ENCODE measurements at places on chromosomes 12 and 14.

- DNase-seq = no peak
Measured at GRCh38 chr12:124152731-124153130, 142.2 kb upstream of the RFLNA start.

DNA sequence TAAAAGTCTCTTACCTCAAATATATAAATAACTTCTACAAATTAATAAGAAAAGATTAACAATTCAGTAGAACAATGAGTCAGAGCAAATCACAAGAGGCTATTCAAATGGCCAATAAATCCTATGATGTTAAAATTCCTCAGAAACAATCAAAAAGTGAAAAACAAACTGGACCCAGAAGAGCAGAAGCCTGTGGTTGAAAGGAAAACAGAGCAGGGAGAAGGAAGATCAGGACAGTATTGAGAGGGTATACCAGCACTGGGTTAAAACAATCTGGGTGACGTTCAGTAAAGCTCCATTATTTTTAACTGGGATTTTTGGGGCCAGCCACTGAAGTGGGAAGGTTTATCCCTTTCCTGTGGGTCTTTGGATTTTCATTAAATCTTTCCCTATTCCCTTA is 39.7 kb upstream of the PCED1B start:
- DNase-seq = no peak

DNA sequence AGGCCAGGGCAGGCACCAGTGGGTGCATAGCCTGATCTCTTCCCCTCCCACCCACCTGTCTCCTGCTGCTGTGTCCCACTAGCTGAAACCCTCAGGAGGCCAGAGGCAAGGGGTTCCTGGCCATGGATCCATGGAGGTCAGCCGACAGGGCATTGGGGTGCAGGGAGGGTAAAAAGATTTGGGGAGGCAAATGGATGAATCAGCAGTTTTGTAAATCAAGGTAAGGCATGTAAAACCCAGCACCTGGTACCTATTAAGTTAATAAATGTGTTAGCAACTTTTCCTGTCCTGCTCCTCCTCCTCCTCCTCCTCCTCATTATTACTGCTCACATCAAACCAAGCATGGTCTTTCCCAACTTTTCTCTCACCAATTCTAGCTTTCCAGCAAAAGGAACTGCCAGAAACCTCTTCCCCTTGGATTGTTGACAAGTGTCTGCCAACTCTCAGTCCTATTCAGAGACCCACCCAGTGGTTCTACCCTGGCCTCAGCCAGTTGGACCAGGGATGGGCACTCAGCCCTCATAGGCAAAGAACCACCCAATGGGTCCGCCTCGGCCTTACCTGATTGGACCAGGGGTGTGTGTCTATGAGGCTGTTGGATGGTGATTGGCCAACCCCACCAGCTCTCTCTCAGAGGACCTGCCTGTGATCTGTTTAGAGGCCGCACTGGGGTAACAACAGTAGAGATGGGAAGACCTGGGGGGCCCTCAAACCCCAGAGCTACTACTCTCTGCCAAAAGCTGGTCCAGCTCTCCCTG is 155.7 kb upstream of the GSC start:
- no peak for DNase-seq

DNA sequence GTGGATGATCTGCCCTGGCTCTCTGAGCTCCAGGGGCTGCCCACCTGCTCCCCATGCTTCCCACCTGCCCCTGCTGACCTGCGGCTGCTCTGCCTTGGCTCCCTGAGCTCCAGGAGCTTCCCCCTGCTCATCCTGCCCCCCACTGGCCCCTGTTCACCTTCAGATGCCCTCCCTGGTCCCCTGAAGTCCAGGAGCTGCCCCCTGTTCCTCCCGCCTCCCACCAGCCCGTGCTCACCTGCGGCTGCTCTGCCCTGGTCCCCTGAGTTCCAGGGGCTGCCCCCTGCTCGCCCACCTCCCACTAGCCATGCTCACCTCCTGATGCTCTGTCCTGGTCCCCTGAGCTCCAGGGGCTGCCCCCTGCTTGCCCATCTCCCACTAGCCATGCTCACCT is 219.7 kb downstream of the TMEM121 start:
- DNase-seq = no peak

- no peak for DNase-seq
Measured at GRCh38 chr12:128004383-128004938, 262.5 kb upstream of the TMEM132C start.

DNA sequence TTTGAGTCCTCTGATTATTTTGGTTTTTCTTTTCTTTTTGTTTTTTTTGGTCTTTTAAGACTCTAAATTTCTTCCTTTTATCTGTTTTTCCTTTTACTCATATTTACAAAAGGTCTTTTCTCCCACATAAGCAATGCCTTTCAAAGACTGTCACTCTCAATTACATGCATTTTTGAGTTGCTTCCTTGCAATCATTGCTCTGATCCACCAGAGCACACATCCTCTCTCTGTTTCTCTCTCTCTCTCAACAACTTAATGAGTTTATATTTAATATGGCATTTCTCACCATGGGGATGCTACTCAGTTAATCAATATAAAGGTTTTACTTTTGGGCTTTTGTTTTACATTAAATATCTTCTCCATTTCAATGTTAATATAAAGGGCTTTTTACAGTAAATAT is 62.7 kb upstream of the OR10AD1 start:
- no peak for DNase-seq

DNA sequence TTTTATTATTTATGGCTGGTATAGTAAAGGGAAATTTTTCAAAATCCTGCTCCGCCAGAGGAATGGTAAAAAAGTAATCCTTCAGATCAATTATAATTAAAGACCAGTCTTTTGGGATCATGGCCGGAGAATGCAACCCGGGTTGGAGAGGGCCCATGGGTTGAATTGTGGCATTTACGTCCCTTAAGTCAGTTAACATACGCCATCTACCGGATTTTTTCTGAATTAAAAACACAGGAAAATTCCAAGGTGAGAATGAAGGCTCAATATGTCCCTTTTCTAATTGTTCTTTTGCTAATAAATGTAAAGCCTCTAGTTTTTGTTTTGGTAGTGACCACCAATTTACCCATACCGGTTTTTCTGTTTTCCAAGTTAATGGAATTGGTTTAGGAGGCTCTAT is 602.8 kb downstream of the ALG10 start:
- DNase-seq = no peak

DNA sequence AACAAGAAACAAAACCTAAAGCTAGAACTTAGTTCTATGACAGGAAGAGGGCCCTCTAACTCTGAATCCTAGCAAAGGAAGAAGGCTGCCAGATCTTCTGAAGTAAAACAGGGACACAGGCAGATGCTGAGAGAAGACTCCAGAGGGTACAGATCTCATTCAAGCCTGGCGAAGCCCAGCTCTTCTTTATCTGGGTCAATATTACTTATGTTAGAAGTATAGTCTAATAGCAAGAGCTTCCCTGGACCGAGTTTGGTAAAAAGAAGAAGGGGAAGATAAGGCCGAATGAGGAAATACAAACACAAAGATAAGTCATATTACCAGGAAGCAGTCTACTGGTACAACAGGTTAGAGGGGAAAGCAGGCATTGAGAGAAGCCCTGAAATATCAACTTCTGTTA is 79.9 kb upstream of the CCDC91 start:
- DNase-seq = no peak

DNA sequence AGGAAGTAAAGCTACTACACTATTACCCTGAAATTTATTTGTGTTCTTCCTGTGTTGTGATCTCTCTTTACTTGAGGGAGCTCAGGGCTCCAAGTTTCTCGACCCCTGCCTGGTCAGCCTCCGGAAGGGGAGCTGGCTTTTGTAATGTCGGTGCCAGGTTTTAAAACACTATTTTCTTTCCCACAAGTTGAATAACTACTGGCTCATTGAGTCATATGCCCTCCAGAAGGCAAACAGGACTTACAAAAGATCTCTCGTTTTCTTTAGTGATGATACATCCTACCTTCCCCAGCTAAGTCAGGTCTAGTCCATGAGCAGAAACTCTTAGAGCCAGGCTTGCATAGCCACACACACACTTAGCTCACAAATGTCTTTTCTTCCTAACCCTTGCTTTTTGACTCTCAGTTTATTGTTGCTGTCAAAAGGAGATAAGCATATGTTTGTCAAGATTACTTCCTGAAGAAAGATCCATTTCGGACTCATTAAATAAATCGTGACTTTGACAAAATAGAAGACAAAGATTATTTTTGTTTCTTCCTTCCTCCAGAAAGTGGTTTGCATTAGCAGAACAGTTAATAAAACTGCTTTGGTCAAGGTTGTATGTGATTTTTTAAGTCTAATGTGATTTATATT is 209.8 kb upstream of the FLRT2 start:
- no peak for DNase-seq

GRCh38 chr14:64675312-64675711 is 28.9 kb upstream of the PLEKHG3 start:
- no peak for DNase-seq

DNA sequence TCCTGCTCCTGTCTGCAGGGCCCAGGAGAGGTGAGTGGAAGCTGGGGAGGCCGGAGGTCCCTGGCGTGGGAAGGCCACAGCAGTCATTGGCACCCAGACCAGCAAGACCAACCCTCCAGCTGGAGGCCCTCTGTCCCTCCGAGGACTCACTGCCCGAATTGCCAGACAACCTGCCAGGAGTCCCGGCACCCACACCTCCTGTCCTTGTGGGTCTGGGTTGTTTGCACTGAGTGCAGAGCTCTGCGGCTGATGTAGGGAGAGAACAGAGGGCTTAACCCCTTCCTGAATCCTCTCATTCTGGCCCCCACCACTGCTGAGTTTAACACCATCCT is 204.9 kb downstream of the KIF26A start:
- DNase-seq = no peak

DNA sequence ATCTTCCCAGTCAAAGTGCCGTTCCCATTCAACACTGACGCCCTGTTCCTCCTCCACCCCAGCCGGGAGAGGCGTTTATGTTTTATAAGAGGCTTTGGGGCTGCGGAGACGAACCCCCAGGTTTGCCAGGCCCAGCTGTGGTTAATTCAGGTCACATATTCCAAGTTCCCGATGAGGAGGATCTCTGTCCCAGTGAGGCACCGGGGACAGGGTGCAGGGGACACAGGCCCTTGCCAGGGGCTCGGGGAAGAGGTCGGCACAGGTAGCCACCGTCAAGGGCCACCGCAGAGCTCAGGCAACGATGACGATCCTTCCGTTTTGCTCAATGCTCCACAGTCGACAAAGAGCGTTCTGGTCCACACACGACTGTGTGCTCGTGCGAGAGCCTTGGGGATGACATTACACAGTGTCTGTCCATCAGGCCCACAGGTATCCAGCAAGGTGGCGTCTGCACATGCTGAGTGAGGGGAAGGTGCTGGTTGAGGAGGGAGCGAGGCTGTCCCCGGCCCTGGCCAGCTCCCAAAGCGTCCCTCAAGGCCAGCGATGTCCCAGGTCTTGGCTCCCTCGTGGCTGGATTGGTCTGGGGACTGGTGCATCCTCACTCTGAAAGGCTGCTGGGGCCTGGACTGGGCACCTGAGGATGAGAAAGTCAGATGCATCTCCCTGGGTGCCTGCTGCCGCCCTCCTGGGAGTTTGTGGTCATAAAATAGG is 189.2 kb upstream of the C14orf180 start:
- DNase-seq = no peak

DNA sequence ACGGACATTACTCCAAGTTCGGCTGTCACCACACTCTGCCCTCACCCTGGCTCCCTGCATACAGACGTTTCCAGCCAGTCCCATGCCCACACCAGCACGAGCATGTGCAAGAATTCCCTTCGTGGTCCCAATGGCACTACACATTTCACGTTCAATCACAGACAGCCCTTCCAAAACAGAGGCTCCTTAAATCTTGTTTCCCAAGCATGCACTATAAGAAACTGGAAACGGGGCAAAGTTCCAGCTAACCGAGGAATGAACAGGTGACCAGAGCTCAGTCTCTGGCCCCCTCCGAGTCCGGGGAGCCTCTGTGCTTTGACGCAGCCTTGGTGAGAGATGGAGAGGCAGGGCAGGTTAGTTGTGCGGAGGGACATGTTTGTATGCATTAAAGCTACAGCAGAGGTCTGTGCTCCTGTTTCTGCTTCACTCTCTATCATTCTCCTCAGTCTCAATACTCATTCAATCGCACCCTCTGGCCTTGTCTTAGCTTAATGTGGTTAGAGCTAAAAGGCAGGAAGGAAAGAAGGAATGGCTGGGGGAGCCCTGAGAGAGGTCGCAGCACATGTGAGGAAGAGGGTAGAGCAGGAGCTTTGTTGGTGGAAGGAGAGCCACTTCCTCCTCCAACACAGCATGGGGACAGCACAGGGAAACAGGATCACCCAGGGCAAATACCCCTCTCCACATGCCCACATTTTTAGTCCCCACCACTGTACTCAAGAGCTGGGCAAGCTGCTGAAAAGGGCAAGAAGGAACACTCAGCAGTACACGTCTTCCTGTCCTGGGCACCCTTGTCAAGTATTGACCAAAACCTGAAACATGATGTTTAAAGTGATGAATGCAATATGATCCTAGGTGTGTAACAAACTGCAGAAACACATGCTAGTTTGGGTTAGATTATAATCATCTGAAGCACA is 12.2 kb upstream of the SELPLG start:
- no peak for DNase-seq

GRCh38 chr14:25095736-25096437 is 45.9 kb upstream of the STXBP6 start:
- DNase-seq = no peak

- DNase-seq = no peak
Measured at GRCh38 chr14:60984196-60984595, 3.2 kb downstream of the SLC38A6 start.

- DNase-seq = no peak
Measured at GRCh38 chr12:14999021-14999694, 26.3 kb downstream of the PDE6H start.

DNA sequence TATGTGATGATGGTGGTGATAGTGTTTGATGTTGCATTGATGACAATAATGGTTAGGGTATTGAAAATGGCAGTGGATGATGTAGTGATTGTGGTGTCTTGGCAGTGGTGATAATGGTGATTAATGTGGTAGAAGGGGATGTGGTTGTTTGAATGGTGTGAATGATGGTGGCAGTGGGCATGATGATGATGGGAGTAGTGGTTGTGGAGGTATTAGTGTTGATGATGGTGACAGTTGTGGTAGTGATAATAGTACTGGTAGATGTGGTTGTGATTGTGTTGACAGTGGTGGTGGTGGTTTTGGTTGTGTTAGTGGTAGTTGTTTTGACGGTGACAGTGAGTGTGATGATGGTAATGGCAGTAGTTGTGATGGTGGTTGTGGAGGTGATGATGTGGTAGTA is 1049.0 kb downstream of the VRK1 start:
- DNase-seq = no peak

GRCh38 chr12:83826112-83826511 is 1086.5 kb downstream of the SLC6A15 start:
- no peak for DNase-seq

DNA sequence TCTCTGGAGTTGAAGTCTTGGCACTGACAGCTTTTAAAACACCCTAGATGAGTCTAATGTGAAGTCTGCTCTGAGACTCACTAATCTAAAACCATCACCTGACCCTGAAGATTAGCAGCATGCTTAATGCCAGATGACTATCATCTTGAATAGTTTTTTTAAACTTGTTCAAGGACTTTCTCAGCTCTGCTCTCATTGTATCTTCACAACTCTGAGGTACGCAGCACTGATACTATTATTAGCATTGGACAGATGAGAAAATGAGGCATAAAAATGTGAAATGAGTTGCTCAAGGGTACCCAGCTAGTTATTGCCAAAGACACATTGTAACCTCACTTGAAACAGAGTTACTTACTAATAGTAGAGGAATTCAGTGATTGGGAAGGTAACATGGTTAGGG is 4.8 kb downstream of the SLC38A1 start:
- DNase-seq = no peak

GRCh38 chr12:72261885-72262284 is 10.3 kb upstream of the TRHDE start:
- no peak for DNase-seq

Data from stimulated activated CD8-positive, alpha-beta memory T cell treated with anti-CD3 and anti-CD28 coated beads, Interleukin-15, amount 100 ng/mL, for 48 hours (primary cell).